NCI-H524 treated with DMSO at 0.1 percent for 48 hours (cell line): ENCODE measurements at places on chromosomes 6 and 20.

GRCh38 chr20:43942667-43943285 lies 28.1 kb downstream of the TOX2 start:
- no peak for DNase-seq

DNA sequence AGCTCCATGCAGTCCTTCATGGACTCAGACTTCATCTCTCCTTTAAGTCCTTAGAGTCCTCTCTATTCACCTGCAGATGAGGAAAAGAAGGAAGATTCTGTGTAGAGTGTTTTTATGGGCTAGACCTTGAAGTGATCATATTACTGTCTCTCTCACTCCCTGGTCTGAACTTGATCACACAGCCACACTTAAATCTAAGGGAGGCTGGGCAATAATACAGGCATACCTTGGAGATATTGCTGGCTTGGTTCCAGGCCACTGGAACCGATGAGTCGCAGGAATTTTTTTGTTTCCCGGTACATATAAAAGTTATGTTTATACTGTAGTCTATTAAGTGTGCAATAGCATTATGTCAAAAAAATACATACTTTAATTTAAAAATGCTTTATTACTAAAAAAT lies 59.2 kb upstream of the FOXO3 start:
- DNase-seq, result no peak

DNA sequence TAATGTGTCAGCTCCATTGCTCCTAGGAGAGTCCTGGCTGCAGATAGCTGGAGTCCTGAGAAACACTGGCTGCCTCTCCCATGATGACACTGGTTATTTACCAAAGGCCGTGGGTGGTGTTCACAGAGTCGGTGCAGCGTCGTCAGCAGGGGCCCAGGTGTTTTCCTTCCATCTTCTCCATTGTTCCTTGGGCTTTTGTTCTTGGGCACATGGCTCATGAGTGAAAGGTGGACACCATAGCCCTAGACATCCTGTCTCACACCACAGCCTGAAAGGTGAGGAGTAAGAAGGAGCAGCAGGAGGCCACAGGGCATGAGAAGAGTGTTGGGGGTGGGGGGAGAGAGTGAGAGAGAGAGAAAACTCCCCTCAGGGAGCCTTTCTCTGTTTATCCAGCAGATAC lies 9.1 kb downstream of the CST5 start:
- no peak for DNase-seq

GRCh38 chr6:31907158-31907813 lies 5.4 kb upstream of the ZBTB12 start:
- DNase-seq, result no peak

GRCh38 chr6:383856-384255 lies 7.7 kb upstream of the IRF4 start:
- no peak for DNase-seq

- no peak for DNase-seq
These were observed 29.3 kb downstream of the PYGB start for GRCh38 chr20:25277051-25277801.

- DNase-seq, result no peak
These were observed 1.4 kb upstream of the BTN3A1 start for GRCh38 chr6:26400626-26401025.

GRCh38 chr20:33336375-33336774 lies 53.4 kb downstream of the BPIFB1 start:
- DNase-seq, result no peak

DNA sequence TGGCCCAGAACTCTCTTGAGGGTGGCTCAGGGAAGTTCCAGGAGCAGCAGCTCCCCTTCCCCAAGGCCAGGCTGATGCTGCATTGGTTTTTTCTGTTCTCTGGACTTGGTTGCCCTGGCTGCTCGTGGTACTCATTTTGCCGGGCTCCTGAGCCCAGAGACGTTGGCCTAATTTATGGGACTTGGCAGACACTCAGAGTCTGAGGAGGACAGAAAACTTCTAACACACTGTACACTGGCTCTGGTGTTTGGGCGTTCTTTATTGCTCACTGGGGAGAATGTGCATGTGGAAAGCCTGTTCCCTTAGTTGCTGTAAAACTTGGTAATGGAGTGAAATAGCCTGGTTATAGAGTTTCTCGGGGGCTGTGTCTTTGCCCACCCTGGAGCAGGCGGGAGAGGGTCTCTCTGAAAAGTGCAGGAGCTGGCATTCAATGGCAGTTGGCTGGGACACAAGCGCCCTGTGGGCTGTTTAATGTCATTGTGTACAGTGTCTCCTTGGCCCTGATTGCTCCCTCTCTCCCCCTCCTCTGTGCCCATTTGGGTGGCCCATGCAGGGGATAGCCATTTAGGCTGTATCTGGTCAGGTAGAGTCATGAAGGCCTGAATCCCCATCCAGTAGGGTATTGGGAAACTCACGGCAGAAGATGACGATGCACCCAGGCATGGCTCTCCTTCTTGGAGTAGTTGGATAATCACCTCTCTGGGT lies 109.3 kb downstream of the CDC5L start:
- no peak for DNase-seq

GRCh38 chr20:33859751-33860150 lies 48.6 kb downstream of the CHMP4B start:
- no peak for DNase-seq

- DNase-seq, result no peak
These were observed 23.7 kb upstream of the ZC3H12D start for GRCh38 chr6:149508485-149508884.

GRCh38 chr6:96899019-96899418 lies 1.3 kb upstream of the NDUFAF4 start:
- peak; percentile 44 for DNase-seq

GRCh38 chr6:136401749-136402148 lies 112.1 kb upstream of the BCLAF1 start:
- no peak for DNase-seq

GRCh38 chr6:116073765-116074440 lies 13.2 kb upstream of the FRK start:
- no peak for DNase-seq

DNA sequence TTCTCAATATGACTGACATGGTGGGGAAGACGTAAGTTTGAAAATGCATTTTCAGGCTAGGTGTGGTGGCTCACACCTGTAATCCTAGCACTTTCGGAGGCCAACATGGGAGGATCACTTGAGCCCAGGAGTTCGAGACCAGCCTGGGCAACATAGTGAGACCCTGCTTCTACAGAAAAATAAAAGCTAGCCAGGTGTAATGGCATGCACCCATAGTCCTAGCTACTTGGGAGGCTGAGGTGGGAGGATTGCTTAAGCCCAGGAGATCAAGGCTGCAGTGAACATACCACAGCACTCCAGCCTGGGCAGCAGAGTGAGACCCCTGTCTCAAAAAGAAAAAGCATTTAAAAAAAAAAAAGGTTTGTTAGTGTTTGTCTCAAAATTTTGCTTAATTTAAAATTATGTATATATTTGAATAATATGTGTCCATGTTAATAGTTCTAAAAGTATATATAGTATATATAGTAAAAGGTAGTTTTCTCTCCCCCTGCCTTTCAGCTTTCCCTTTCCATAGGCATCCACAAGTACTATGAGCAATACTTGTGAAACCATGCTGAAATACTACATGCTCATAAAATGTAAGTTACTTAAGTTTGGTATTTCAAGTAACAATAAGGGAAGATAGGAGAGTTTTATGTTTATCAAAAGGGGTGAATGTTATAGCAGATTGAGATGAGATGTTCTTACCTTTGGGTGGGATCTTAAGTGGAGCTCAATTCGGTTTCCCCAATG lies 15.1 kb downstream of the PTPRA start:
- DNase-seq, result no peak

GRCh38 chr6:73774311-73774774 lies 78.3 kb downstream of the CD109 start:
- no peak for DNase-seq

GRCh38 chr20:14700639-14700960 lies 363.2 kb upstream of the FLRT3 start:
- DNase-seq, result no peak

GRCh38 chr6:143176090-143177021 lies 115.7 kb downstream of the AIG1 start:
- DNase-seq, result no peak

- no peak for DNase-seq
These were observed at the start of gene FGD2 for GRCh38 chr6:37005061-37005810. FGD2 (plus strand) TSS chr6:37005655; CDS start chr6:37005818, 163 bp downstream.

GRCh38 chr6:89035252-89036101 lies 45.1 kb upstream of the PNRC1 start:
- no peak for DNase-seq

- DNase-seq, result no peak
These were observed 60.6 kb downstream of the TRAM2 start for GRCh38 chr6:52516269-52516668.

DNA sequence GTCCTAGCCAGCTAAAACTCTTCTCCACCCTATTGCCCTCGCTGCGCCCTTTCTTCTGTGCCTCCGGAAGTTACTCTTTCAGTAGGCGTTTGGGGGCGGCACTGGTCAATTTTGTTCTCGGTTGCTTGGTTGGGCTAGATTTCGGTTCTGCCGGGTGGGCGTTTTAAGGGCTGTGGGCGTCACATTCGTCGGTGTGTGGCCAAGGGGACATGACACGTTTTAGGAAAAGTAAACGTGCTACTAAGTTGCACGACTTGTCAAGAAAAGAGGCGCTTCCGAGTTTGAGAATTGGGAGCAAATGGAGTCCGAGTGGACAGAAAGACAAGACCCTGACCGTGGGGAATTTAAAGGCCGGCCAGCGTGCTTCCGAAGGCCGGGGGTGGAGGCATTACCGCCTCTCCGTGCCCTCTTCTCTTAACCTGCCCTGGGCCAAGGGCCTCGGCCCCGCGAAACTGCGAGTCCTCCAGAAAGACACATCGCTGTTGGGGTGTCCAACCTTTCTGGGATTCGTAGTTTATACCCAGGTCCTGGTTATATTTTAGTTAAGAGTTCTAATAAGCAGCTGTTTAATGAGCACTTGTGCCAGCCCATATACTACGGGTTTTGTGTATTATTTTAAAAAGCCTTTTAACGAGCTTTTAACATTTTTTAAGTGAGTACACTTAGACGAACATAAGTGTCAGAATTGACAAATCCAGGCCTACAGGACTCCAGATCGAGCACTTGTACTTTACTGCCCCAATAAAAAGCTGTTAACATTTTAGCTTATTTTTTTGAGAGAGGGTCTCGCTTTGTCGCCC lies 664 bp upstream of the BAG6 start:
- DNase-seq, result no peak

DNA sequence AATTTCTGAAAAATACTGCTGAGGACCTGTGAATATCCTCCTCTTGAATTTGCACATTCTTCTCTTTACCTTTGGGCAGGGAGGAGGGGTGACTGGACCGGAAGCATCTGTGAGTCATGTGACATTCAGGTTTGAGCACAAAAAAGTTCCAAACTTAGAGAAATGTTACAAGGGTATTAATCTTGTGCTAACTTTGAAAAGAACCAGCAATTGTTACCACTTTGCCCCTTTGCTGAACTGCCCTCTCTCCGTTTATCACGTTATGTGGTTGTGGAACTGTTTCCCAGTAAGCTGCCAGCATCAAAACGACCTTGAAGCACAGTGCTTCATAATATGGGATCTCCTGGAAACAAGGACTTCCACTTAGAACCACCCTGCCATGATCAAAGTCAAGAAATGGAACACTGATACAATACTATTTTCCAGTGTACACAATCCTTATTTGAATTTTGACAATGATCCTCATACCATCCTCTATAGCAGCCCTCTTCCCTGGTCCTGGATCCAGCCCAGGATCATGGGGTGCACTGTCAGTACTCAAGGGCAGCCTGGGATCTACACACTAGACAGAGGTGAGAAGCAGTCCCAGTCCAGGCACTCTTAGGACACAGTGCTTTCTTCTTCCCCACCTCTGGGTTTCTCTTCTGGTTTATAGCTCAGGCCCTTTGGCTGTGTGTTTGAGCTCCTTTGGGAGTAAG lies 2.3 kb upstream of the TUBB1 start:
- no peak for DNase-seq

- DNase-seq, result no peak
These were observed 25.1 kb downstream of the ZC3H12D start for GRCh38 chr6:149459761-149460160.

DNA sequence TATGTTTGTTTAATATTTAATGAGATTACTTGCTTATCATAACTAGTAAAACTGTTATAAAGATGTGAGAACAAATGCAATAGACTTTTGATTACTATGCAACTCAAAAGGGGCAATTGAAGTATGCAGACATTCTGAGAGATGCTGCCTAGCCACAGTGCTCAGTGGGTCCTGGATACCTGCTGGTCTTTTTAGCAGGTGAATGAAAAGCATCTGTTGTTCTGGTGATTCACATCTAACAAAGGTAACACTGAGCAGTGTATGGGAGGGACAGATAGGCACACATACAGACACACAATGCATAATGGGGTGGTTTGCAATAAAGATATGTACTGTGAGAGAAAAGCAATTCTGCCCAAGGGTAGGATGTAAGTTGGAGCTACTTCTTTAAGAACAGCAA lies 46.9 kb downstream of the OGFRL1 start:
- no peak for DNase-seq

- DNase-seq, result no peak
These were observed 32.0 kb downstream of the RPP40 start for GRCh38 chr6:4971851-4972250.

GRCh38 chr20:12262747-12263146 lies 345.1 kb downstream of the BTBD3 start:
- no peak for DNase-seq

- no peak for DNase-seq
These were observed 11.6 kb downstream of the TMEM30A start for GRCh38 chr6:75273009-75273408.

DNA sequence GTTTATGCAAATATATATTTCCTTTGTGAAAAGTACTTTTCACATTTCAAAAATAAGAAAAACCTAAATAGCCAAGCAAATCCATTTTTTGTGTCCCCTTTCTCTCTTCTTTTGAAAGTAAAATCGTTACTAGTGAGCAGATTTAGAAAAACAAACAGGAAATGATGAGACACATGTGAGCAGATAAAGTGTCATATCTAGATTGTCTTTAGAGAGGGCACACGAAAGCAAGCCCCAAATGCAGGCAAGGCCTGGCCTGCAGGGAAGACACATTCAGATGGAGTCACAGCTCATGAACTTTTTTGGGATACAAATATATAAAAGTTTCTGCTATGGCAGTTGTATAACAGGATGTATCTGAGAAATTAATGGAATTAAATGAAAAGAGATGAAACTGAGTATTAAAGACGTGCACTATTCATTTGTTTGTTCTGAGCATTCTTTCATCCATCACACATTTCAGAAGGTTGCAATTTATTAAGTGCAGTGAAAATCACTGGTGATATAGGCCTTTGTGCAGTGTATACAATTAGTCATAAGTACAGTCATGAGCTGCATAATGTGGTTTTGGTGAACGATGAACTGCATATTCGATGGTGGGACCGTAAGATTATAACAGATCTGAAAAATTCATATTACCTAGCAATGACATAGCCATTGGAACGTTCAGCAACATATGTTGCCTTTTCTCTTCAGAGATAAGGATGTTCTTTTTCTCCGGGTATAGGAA lies 101.4 kb downstream of the PACRG start:
- DNase-seq, result no peak

- DNase-seq, result no peak
These were observed 126.2 kb upstream of the EXOC2 start for GRCh38 chr6:819122-819521.
